Activated T-helper 9 cell treated with anti-CD3 and anti-CD28 coated beads, Interleukin-2, amount 50 U/mL, for 16 hours (primary cell): ENCODE measurements at places on chromosomes 7 and 10.

- DNase-seq = no peak
Observed at GRCh38 chr10:104447331-104447730, 93.7 kb downstream of the CFAP58 start.

- no peak for DNase-seq
Observed at GRCh38 chr10:7261351-7261750, 149.5 kb downstream of the SFMBT2 start.

- no peak for DNase-seq
Observed at GRCh38 chr7:16747102-16747501, 6.5 kb upstream of the TSPAN13 start.

DNA sequence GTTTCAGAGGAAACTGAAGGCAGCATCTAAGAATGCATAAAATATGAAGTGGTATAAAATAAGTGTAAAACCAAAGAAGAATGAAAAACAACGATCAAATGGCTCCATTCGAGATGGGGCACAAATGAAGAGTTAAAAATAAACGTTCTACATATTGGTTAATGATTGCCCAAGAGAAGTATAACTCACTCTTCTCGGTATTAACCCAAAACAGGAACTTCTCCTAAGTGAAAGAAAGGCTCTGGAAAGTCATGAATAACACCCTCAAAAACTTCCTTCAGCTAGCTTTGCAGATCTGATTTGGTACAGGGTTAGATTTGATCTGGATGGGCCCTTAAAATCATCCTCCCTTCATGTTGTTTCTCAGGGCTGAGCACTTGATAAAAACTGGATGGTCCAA, 94.3 kb upstream of the ADO start:
- no peak for DNase-seq

GRCh38 chr10:71447676-71448075, 51.0 kb downstream of the CDH23 start:
- no peak for DNase-seq

DNA sequence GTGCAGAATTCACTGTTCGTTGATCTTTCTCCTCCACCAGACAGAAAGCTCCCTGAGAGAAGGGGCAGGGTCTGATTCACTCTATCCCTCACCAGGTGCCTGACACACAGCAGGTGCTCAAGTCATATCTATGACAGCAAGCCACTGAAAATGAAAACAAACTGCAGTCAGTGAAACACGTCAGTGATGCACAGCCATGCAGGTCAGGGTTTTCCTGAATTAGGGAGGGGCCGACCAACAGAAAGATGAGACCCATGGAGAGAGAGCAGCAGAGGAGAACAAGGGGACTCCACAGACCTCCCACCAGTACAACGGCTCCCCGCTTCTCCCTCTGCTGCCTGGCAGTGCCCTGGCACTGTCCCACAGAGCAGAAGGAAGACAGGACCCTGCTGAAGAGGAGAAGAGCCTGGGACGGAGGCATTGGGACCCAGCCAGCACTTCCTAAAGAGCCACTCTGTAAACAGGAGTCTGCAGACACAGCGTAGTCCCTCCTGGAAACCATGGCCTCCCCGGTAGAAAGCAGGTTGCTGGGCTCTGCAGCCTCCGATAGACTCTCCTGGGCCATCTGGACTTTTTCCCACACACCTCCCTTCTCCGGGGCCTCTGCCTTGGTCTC, 50.3 kb downstream of the FAM53B start:
- no peak for DNase-seq

DNA sequence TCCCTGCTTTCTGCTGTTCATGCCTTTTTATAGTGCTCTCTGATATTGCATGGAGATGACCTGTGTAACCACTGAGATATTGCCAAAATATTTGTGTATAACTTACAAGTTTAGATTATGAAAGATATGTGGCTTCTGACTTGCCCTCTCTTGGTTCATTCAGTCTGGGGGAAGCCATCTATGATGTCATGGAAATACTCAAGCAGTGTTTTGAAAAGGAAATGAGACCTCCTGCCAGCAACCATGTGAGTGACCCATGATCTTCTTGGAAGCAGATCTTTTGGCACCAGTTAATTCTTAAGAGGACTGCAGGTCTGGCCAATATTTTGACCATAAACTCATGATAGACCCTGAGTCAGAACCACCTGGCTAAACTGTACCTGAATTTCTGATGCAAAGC, 183.0 kb downstream of the THSD7A start:
- DNase-seq = no peak

DNA sequence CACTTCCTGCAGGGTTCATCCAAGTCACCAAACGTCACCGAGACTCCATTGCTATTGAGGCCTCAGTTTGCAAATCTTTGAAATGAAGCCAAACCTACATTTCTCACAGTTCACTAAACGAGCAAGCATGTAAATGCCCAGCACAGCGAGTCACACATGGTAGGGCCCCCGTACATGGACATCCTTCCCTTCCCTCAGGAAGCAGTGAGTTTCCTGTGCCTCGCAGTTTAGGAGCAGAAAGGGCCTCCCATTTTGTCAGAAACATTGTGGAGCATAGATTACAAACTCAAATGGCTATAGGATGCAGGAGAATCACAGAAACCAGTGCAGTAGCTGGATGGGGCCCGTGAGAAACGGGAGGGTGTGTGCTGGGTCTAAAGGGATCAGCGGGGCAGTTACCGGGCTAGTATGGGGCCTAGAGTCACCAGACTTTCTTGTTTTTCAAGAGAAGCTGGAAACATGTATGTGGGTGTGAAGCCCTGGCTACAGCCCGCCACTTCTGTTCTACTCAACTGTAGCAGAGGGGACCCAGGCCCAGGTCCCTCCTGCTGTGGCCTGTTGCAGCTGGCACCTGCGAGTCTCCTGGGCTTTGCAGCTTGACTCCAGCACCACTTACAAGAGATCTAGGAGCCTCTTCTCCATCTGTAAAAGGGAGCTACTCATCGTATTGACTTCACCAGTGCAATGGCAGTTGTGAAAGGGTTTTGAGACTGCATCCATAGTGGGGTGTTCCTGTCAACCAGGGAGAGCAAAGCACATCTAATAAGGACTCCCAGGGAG, 14.2 kb upstream of the SLC18A3 start:
- no peak for DNase-seq

GRCh38 chr7:108600399-108600798, 30.7 kb downstream of the DNAJB9 start:
- DNase-seq = no peak

DNA sequence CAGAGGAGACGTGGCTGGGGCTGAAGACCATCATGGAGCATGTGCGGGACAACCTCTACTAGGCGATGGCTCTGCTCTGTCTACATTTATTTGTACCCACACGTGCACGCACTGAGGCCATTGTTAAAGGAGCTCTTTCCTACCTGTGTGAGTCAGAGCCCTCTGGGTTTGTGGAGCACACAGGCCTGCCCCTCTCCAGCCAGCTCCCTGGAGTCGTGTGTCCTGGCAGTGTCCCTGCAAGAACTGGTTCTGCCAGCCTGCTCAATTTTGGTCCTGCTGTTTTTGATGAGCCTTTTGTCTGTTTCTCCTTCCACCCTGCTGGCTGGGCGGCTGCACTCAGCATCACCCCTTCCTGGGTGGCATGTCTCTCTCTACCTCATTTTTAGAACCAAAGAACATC, 22.0 kb upstream of the CPA5 start:
- no peak for DNase-seq

- no peak for DNase-seq
Observed at GRCh38 chr10:553233-553632, 136.2 kb downstream of the DIP2C start.

GRCh38 chr7:64581926-64582894, 19.3 kb upstream of the ZNF680 start:
- DNase-seq = no peak

- DNase-seq = no peak
Observed at GRCh38 chr7:97187067-97187466, 69.6 kb downstream of the SDHAF3 start.

- DNase-seq = no peak
Observed at GRCh38 chr7:5225616-5226290, 35.7 kb downstream of the WIPI2 start.

GRCh38 chr10:17085011-17085725, 44.4 kb downstream of the CUBN start:
- no peak for DNase-seq

DNA sequence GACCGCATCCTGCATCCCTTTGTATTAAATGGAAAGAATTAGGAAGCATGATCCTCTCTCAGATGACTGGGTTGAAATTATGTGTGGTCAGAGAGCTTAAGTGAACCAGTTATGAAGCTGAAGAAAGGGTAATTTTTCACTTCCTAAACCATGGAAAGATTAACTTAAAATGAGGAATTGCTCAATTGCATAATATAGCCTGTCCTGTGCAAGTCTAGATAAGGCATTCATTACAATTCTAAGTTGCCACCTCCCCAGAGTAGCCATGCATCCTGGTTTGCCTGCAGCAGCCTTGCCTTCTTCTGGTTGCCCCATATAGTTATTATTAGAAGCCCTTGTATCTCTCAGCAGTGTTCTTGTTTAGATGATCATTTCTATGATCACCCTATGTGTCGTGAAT, 45.3 kb downstream of the STARD3NL start:
- DNase-seq = no peak

DNA sequence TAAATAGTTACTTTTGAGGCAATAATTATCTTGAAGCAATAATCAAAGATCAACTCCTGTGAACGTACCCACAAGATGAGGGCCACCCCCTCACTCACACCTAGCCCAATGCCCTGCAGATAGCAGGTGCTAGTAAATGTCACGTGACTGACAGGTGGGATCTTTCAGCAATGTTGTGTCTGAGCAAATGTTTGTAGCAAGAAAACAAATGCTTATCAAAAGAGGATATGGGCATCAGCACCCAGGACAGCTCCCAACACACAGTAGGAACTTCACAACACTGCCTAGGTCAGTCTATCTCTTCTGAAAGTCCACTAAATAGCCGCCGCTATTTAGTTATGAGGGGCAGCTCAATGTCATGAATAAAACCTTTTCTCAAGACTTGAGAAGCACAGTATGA, 120.8 kb upstream of the PDLIM1 start:
- no peak for DNase-seq

- DNase-seq = no peak
Observed at GRCh38 chr7:46281071-46281470, 360.0 kb upstream of the IGFBP3 start.

DNA sequence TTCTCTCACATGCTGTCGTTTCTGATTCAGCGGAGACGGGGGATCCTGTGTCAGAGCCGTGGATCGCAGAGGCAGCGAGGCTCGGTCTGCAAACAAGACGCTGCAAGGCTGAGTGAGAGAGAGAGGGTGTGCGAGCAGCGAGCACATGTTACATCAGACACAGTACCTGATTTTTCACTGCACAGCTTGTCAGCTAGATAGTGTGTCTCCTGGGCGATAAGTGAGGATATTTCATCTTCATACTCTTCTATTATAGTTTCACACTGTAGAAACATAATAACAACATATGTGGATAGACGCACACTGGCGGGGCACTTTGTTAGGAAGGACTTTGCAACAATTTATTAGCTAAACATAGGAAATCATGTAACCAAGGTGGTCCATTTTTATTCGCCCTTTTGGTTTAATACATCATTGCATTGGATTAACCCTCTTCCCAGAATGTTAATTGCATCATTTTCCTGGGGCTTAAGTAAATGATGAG, 39.5 kb downstream of the CNPY1 start:
- DNase-seq = no peak

GRCh38 chr7:149714910-149715471, 58.4 kb downstream of the ZNF467 start:
- DNase-seq = peak; percentile 21

GRCh38 chr7:326809-327232, 36.9 kb downstream of the FOXL3 start:
- DNase-seq = no peak

DNA sequence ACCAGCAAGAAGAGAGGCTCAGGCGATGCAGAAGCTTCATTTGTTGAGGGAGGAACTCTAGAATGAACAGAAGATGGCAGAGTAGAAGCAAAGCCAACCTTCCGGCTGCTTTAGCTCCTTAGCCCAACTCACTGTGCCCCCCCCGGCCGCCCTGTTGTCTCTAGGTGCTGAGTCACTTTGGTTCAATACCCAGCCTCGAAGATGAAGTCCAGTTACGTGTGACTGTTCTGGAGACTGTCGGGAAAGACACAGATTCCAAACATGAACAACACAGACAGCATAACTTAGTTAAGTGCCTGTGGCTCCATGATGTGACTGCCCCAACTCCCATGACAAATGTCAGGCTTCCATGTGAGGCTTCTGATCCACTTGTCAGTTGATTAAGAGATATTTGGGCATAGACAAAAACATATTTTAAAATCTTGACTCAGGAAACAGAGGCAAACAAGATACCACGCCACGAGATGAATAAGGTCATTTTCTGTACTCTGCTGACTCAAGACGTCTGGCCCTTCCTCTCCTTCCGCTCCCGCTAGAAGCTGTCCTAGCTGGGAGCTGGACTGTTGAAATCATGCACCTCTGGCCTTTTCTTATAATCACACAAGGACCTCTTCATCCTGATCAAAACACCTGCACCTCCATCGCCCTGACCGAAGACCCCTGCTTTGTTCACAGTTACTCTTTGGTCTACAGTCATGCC, 199.3 kb downstream of the FRMD4A start:
- DNase-seq = no peak
